Smooth muscle cell of the brain vasculature (primary cell): ENCODE measurements at places on chromosomes 4 and X.

DNA sequence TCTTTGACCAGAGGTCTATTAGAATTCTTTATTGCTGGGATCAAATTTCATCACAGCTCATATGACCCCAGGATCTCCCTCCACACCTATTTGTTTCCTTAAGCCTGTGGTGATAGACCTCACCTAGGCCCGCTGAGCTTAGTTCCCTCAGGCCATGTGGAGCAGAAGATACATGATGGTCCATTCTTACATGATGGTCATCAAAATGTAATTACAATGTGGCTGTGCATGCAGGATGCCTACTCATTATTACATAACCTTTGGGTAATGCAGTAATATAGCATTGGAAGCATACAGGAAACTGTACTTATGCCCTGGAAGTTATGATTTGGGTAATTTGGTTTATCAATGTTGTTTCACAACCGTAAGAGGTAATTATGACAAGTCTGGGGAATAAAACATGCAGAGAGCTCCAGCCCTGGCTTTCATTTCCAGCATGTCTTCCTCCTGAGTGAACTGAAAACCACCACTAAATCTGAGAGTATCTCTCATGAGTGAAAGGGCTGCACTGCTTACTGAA lies 67.0 kb upstream of the AGA start:
- no peak for DNase-seq

GRCh38 chr4:7558436-7558835 lies 123.7 kb upstream of the PSAPL1 start:
- DNase-seq: no peak

DNA sequence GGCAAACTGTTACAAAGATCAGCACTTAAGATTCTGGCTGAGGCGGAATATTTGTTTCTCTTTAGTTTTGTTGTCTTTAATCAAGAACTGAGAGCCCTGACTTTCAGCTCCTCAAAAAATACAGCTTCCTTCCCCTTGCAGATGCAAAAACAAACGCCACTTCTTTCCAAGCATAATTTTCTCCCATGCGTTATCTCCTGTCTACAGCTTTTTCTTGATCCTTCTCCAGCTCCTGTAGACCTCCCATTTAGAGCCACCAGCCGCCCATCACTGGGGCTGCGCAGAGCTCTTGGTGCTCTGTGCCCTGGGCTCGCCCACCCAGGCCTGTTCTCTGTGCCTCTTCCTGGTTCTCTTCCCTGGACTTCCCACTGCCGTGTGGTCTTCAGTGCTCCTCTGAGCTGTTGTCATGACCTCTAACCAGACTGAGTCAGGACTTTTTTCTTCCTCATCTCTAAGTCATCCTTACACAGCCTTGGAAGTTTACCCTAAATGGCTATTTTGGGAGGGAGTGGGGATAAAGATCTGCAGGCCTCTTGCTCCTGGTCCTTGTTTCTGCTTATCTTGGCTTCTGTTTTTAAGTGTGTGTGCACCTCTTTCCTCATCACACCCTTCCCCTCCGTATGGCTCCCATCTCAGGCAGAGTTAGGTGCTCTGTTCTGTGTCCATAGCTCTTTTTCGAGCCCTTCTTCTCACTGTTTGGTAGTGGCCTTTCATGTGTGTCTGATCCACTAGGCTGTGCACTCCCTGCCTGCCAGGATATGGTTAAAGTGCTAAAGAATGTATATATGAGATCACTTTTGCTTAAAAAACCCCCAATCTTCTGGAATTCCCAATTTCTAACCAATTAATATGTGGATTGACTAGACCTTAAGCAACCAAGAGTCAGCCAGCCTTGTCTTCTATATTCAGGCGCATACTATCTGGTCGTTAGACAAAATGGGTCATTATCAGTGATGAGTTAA lies 122.5 kb downstream of the PTTG2 start:
- DNase-seq: no peak

GRCh38 chr4:165204462-165204830 lies 2.9 kb upstream of the KLHL2 start:
- no peak for DNase-seq

DNA sequence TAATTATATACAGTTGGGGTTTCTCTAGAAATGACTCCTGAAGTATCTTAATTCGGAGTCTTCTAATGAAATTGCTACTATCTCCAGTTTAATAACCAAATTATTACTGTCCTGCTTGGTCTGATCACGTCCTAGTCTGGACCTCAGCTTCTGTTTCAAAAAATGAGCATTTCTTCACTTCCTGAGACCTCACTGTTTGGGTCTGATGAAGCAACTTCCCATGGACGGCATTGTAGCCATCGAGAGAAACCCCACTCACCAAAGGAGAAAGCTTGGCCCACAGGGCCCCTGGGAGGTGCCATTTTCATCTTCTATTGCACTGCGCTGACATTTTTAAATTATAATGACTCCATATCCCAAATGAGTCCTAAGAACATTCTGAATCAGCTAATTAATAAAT lies 178.0 kb downstream of the MGST2 start:
- no peak for DNase-seq

DNA sequence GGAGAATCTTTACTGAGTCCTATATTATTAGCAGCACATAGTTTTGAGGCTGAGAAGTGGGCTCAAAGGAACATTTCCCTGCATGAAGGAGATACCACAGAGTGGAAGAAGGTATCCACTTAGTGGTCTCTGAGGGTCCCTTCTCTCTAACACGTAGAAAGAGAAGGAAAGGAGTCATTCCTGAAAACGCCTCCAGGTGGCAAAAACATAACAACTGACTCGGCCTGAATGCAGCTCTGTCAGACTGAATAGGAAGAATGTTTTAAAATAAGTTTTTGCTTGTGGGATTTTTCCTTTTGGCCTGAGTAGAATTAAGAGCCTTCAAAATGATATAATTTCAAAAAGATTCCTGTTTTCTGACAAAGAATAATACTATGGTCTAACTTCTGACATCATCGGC lies 23.3 kb downstream of the RPGR start:
- DNase-seq: no peak

GRCh38 chr4:3869174-3869572 lies 103.0 kb downstream of the ADRA2C start:
- no peak for DNase-seq

DNA sequence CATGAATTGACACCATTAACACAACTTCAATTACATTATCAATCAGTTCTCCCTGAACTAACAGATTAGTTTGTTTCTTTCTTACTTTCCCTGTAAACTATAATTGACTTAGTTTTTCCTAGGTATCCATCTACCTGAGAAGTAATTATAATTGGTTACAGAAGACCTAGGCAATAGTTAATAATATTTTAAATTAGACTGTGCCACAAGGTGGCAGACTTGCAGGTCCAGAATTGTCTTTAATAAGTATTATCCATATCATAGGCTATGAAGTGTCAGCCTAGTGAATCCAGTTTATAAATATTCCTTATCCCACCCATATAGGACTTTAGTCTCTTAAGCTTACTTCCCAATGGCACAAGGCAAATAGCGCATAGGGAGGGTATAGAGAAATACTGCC lies 48.9 kb upstream of the FAM47B start:
- DNase-seq: no peak
